ENCODE measurements at places on chromosomes 12 and 14.

- DNase-seq, result no peak
These were observed 14.6 kb upstream of the ATP2A2 start for GRCh38 chr12:110266381-110266960.

DNA sequence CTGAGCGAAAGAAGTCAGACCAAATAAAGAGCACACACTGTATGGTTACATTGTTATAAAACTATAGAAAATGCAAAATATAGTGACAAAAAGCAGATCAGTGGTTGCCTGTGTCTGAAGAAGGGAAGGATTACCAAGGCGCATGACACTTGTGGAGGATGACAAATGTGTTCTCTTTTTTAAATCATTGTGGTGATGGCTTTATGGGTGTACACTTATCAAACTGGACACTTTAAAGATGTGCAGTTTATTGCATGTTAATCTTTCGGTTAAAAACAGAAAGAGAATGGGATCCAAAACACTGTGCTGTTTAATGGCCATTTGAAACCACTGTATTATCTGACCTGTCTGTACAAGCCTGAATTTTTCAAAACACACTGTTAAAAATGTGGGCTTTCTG is 8.8 kb upstream of the CDK17 start:
- no peak for DNase-seq

DNA sequence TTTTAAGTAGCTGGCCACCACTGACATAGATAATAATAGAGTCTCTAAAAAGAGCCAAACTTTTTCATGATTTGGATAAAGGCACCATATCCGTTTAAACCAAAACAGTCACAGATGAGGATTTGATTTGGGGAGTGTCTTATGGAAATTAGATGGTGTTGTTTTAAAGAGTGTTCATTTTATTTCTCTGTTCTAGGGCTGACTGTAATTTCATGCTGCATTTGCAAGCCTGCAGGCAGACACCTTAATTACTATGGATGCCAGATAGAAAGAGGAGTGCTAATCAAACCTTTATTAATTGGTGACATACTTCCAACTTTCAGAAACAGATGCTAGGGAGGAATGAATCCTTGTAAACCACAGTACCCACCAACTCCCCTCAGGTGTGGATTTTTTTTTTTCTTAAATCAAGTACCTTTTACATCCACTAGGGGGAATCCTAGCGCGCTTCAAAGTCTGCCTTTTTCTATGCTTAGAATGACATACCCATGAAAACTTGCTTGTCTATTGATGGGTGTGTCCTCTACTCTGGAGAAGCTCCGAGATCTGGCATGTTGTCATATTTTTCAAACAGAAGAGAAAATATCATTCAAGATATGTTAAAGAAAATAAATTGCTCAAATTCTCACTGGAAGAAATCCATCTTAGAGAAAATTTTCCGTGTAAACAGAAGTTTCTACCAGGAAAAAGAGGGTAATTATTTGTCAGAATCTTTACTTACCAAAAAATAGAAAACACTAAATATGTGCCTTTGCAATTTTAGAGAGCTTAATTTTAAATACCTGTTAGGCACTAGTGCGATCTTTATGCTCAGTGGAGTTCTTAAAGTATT is 14.2 kb upstream of the PLXNC1 start:
- DNase-seq, result peak; percentile 40

GRCh38 chr12:66024949-66025348 is 105.6 kb downstream of the LLPH start:
- DNase-seq, result no peak

DNA sequence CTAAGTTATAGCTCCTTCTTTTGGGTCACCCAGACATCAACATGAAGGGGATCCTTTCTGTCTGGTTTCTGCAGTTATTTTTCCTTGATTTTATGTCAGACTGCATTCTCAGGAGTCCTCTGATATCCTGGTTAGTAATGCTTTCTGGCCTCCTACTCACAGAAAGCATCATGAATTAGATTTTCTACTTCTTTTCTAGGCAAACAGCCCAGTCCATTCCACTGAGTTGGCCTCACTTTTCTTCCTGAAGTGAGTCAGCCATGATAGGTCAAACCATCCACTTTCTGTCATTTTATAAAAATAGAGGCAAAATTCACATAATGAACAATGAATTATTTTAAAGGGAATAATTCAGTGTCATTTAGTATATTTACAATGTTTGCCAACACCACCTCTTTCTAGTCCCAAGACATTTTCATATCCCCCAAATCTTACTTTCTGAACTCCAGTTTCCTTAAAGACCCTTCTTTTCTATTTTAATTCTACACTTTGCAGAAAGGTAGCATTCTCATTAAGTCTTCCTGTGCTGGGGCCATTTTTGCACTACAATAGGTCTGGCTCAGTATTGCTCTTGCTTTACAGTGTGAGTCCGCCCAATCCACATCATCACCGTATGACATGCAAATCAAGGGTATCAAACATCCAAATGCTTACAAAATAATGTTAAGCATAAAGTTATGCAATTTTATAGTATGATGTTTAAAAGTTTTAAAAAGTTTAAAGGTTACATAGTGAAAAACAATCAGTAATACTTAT is 95.1 kb downstream of the UNC79 start:
- DNase-seq, result no peak

DNA sequence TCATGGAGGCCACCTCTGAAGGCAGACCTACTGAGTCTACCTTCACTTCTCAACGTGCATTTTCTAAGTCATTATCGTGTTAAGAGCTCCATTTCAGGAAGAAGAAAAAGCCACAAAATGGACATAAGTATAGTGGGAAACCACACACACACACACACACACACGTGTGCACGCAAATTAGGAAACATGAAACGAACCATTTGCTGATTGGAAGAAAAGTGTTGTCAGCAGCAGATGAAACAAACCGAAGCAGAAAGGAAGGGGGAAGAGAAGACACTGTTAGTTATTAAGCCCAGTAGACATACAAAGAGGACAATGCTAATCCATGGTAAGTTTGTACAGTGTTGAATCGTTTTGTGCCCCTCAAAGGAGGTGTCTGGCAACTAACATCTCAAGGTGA is 9.9 kb upstream of the VPS33A start:
- DNase-seq, result no peak

GRCh38 chr14:33768458-33768830 is 182.4 kb downstream of the EGLN3 start:
- DNase-seq, result no peak

GRCh38 chr12:179131-179884 is 34.6 kb downstream of the SLC6A12 start:
- no peak for DNase-seq

DNA sequence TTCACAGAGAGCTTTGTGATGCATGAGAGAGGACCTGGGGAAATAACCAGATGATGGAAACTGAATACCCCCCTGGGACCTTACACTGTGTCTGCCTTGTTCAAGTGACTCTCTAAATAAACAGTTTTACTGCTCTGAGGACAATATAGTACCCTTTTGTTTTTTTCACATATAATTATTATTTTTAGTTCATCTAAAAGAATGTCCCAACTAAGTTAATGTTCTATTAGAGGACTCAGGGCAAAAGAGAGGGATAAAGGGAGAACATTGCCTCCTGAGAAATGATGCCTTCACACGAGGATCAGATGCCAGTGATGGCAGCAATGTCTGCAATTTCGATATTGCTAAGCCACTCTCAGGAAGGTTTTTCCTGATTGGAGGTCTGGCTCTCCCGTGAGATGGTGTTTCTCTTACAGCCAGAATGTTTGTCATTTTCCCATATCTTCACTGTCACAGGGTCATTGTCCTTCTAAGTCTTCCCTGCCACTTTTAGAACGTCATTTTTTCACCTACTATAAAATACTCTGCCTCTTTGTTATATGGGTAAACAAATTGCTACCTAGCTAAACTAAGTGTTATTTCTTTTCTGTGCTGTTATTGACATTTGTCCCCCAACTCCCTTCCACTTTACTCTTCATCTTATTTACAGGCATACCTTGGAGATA is 201.6 kb downstream of the RAD51B start:
- peak; percentile 34 for DNase-seq

DNA sequence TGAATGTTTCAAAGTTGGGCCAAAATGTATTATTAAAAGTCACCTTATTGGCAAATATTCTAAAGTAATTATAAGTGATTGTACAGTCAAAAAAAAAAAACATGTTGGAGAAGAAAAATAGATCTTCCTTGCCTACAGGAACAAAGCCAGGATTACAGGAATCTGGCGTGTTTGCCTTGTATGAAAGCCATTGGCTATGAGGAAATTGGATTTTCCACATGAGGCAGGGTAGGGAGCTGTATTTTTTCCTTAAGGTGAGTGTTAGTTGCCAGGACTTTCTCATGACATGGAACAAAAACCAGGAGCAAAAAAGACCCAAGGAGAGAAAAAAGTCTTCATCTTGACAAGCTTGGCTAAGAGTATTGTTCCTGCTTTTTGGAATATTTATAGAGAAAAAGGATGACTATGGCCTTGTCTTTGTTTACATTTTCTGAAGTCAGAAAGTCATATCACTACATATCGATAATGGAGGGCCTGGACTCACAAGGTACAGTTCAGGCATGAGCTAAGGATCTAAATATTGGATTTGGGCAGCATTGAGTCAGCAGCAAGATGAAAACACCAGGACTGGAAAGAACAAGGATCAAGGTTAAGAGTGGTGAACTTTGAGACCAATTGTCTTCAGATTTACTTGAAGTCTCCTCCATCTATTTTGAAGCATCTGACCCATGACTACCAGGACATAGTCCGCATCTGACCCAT is 68.4 kb upstream of the FLRT2 start:
- DNase-seq, result no peak

DNA sequence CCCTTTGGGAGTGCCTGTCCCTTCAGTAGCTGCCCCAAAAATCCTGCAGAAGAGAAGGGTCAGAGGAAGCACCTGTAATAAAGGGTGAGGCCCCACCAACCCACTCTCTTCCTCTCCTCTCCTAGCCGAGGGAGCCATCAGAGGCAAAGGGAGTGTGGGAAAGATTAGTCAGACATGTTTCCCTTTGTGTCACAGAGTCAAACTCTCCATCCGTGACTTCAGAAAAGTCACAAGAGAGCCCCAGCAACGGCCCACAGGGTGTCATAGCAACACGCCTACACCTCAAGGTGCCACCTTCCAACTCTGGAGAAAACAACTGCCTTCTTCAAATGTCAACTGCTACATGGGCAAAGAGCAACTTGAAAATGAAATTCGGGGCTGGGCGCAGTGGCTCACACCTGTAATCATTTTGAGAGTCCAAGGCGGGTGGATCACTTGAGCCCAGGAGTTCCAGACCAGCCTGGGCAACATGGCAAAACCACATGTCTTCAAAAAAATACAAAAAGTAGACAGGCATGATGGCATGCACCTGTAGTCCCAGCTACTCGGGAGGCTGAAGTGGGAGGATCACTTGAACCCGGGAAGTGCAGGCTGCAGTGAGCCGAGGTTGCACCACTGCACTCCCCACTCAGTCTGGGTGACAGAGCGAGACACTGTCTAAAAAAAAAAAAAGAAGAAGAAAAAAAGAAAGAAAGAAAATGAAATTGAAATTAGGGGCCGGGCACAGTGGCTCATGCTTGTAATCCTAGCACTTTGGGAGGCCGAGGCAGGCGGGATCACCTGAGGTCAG is 17.7 kb upstream of the CD27 start:
- DNase-seq, result no peak

- no peak for DNase-seq
These were observed 285.1 kb upstream of the CAND1 start for GRCh38 chr12:66984077-66984476.

DNA sequence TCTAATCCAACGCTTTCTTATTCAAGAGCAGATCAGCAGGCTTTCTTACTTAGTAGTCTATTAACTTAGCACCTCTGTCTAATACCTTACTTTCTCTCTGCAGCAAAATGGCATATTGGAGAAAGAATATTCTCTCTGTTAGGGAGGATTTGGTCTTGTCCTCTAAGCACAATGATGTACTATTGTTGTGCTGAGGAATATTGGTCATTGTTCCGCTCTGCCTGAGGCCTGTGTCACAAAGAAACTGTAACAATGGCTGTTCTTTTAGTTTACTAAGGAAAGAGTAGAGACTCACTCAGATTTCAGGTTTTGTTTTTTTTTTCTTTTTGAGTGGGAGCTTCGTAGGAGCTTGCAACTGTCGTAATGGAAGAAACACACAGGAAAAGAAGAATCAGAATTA is 1358.8 kb downstream of the LRFN5 start:
- no peak for DNase-seq

- DNase-seq, result no peak
These were observed 18.2 kb downstream of the DIO3 start for GRCh38 chr14:101579372-101580080.

GRCh38 chr12:90585640-90586304 is 369.2 kb downstream of the CCER1 start:
- no peak for DNase-seq

- no peak for DNase-seq
These were observed 8.6 kb downstream of the TECPR2 start for GRCh38 chr14:102371361-102371760.

DNA sequence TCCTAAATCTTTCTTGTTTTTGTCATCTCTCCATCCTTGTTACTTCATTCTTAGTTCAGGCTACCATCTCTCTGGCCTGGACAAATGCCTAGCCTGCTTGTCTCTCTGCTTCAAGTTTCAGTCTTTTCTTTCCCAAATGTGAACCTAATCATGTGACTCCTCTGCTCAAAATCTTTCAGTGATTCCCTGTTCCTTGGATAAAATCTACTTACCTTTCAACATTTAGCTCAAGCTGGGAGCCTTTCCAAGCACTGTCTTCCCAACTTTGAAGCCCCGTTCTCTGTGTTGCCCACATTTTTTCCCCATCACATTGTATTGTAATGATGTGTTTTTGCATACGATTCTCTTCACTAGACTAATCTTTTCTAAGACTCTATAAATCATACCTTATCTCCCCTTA is 24.7 kb downstream of the SLC7A8 start:
- no peak for DNase-seq

- no peak for DNase-seq
These were observed 6.8 kb upstream of the PAX9 start for GRCh38 chr14:36654794-36655381.

- no peak for DNase-seq
These were observed 11.8 kb downstream of the COPS7A start for GRCh38 chr12:6735448-6736191.

DNA sequence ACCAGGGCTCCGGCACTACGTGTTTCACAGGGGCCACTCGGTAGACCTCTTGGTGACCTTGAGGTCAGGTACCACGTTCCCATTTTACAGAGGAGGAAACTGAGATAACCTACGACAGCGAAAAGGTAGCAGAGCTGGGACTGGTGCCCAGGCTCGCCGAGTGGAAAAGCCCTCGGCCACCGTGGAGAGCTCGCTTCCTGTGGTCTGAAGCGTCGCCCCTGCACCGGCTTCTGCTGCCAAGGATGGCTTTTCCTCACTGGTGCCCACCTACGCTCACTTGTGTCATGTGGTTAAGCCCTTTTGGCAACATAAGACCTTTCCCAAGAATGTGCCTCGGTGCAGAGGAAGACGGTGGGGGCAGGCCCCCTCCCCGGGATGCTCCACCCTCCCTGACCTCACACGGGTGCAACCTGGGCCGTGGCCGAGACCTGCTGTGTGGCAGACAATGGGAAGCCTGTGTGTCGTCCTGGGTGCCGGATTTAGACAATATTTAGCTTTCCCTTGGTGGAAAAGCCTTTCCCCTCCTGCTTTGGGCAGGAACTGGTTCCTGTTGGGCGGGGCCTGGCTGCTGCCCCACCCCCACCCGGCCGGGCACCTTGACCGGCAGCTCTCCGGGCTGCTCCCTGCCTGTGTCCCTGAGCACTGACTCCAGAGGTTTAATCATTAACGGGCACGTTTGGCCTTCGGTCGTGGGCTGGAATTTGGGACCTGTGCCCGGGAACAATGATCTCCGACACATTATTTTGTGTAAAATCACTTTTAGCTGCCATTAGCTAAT is 32.4 kb upstream of the PPP1R13B start:
- no peak for DNase-seq

- DNase-seq, result no peak
These were observed 4.1 kb upstream of the PRKAG1 start for GRCh38 chr12:49022558-49023178.

- no peak for DNase-seq
These were observed 181.5 kb upstream of the SYT1 start for GRCh38 chr12:78683031-78683430.

All from NCI-H2029 treated with DMSO at 0.1 percent for 48 hours (cell line).